ENCODE measurements at places on chromosomes 4 and X.
A peak's percentile ranks its signal among the peaks of the same experiment; 100 is the strongest.

GRCh38 chr4:140595065-140595464 lies 26.3 kb upstream of the UCP1 start:
- peak; percentile 65 for DNase-seq

GRCh38 chr4:174663216-174663615 lies 140.9 kb upstream of the HPGD start:
- DNase-seq: no peak

DNA sequence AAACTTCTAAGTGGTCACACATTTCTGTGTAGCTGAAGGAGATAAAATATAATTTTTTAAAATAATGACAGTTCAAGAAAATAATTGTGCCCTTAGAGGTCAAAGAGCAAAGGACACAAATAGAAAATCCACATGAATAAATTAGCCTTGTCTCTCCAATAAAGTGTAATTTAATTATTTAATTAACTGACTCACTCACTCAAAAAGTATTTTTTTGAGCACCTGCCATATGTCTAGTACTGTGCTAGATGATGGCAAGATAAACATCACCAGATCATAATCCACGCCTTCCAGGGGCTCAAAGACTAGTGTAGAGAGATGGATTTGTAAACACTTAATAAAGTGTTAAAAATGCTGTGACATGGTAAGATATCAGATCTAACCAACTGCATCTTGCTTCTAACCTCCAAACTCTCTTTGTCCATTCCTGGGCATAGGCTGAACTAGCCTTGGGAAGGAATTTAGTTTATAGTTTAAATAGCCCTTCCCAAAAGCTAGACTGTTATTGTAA lies 112.5 kb downstream of the SCLT1 start:
- DNase-seq: no peak

GRCh38 chr4:42482516-42483327 lies 85.4 kb downstream of the SHISA3 start:
- DNase-seq: no peak

GRCh38 chr4:139555705-139556070 lies 331 bp downstream of the SETD7 start:
- peak; percentile 40 for DNase-seq
